ENCODE measurements at places on chromosomes 3 and 15.

DNA sequence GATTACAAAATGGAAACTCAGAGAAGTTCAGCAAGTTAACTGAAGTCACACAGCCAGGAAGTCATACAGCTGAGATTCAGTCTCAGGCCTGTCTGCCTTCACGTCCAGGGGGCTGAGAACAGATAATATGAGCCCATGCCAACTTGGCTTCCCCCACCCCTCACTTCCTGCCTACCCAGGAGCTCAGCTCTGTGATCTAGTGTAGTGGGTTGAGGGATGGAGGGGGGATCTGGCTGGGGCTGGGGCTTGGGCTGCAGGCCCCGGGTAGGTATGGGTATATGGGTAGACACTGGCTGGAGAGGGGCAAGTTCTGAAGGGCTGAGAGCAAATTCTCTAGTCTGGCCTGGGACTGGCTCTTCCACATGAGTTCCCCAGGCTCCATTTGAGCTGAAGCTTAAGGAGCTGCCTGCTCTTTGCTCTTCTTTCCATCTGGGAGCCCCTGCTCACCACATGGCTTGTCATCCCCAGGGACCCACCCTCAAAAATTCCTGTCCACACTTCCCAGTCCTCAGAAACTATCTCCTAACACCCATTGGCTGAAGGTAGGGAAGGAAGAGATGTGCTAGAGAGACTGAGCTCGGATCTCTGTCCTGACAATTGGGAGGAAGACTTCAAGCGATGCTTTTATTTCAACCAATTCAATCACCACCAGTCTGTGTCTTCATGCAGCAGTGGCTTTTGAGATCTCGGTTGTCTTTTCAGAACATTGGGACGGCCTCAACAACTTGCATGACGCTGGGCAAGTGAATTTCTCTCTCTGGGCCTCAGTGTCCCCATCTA is 2.0 kb downstream of the RASGRF1 start:
- no peak for DNase-seq

- no peak for DNase-seq
These were observed 237.0 kb downstream of the LPP start for GRCh38 chr3:188390775-188391443.

DNA sequence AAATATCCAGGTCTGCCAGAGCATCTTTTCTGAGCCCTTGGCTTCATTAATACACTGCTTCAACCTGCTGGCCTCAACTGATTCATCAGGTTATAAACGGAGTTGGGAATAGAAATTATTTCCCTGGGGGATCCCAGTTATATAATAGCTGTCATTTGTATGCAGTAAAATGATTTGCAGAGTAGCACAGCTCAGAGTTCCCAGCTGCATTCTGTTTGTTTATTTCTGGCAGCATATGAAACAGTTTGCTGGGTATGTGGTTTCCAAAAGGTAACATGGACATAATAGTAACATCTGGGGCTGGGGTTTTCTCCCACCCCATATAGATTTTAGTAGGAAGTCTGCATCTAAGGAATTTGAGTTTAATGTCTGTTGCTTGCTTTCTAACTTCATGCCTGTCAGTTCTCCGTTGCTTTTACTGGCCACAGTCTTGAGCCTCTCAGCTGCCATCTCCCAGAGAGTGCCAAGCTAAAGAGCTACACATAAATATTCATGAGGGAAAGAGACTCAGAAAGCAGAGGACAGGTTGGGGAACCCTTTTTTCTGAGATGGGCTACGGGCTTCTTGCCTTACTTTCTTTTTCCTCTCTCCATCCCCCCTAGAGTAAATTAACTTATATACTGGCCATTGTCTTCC is 124.6 kb downstream of the TMEM108 start:
- DNase-seq: no peak

- DNase-seq: no peak
These were observed 49.3 kb downstream of the CCNB2 start for GRCh38 chr15:59154243-59154642.

DNA sequence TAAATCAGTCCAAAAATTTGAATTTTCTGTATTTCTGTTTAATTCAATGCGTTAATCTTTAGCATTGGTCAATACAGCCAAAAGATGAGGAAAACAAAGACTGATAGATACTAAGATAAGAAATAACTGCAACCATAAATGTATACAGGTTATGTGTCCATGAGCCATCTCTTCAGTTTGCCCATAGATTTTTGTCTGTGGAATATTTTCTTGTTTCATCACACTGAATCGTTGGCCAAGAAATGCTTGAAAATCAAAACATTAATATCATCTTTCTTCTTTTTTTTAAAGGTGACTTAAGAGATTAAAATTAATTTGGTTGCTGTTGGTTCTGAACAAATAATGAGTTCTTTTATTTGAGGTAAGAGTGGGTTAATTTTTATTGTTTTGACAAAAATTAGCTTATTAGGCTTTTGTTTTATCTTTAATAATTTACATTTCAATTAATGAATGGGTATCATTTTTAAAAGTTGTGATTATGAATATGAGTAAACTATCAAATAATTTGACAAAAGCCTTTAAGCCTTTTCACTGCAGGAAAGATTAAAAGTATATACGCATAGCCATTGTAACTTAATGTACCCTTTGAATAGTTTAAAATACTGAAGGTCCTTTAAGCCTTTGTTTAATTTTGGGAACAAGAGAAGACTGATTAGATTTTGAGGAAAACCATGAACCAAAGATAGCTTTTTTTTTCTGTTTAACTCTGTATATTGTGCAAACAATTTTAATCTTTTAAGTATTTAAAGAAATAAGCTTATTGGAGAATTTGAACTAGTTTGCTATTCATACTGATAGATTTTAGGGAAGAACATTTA is 14.7 kb upstream of the CHD2 start:
- no peak for DNase-seq

DNA sequence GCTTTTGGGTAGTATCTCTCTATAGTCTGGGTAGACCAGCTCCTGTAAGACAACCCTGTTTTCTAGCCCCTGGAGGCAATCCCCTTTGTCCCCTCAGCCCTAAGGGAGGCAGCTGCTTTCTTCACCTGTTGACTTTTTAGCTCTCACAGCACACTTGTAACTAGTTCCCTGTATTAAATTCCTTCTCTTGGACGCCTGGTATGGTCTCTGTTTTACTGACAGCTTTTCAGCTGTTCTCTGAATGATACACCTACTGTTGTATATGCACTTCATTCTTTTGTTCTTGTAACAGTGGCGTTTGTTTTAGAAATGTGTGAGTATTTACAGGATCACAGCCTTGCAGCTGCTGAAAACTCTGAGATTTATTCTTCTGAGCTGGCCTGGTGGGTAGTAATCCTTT is 413.0 kb upstream of the RBMS3 start:
- no peak for DNase-seq

Measured in GDM1 (cell line).